ENCODE measurements at places on chromosomes 13 and 19.

GRCh38 chr19:33071887-33072286 lies 7.2 kb upstream of the RHPN2 start:
- DNase-seq: no peak

DNA sequence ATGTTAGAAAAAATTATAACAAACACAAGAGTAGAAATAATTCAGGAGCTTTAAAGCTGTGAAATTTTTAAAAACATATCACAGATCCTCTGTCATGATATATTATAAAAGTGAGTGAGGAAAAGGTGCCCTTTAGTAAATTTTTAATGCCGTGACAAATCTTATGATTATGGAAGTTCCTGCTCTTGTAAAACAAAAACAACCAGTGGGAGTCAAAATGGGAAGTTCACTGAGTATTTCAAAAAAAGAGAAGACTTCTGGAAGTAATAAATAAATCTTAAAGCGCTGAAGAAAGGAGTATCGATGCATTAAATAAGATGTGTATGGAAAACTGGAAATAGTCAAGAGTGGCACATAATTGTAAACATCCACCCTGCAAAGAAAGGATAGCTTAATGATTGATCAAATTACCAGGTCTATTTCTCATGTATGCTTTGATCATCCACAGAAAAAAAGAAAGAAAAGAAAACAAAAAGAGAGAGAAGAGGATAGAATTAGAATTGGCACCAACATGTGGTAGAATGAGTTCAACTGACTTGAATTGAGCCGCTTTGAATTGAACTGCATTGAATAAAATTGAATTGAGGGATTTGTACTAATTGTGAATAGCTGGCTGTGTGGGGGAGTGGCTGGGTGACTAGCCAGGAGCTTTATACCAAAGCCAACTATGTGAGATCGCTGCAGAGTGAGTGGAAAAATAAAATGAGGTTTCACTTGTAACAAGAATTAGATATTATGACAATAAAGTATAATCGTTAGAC lies 647.6 kb upstream of the SPRY2 start:
- DNase-seq: no peak

- peak; percentile 82 for DNase-seq
Observed at GRCh38 chr19:7340959-7341837, 7.5 kb upstream of the ARHGEF18 start.

- DNase-seq: no peak
Observed at GRCh38 chr13:112756967-112757758, 67.3 kb downstream of the ATP11A start.
